ENCODE measurements at places on chromosomes 4 and X.

GRCh38 chrX:114127411-114128025, 456.4 kb upstream of the HTR2C start:
- no peak for DNase-seq

DNA sequence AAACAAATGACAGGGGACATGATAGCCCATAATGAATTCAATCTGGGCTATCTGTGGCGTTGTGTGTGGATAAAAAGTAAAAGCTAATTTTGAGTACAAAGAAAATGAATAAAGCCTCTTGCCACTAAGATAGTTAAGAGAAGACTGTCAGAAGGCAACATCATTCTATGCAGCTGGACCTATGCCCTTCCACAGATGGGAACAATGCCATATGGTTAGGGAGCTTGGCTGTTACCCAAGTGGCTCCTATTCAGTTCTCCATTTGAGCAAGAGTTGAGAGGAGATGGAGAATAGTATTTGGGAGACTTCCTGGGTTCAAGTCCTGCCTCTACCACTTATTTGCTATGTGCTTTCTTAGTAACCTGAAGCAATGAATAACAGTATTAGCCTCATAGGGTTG, 107.7 kb downstream of the ANXA3 start:
- DNase-seq = no peak

DNA sequence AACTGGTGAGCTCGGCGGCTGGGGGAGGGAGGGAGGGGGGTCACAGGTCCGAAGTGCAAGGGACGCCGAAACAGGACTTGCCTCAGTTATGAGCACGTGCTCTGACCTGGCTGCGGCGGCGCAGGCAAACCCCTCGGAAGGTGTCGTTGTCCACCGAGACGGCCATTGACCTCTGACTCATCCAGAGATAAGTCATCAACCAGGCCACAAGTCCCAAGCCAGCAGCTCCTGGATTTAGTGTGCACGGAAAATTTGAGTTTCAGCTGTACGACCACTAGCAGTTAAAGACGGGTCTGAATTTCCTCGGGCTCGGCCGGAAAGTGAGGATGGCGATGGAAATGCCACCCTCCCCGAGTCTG, 674 bp downstream of the SH3D19 start:
- no peak for DNase-seq

- DNase-seq = no peak
These were observed 3.4 kb downstream of the SLC38A5 start for GRCh38 chrX:48466696-48467095.

GRCh38 chrX:153908219-153908860, 3.9 kb downstream of the AVPR2 start:
- DNase-seq = no peak

DNA sequence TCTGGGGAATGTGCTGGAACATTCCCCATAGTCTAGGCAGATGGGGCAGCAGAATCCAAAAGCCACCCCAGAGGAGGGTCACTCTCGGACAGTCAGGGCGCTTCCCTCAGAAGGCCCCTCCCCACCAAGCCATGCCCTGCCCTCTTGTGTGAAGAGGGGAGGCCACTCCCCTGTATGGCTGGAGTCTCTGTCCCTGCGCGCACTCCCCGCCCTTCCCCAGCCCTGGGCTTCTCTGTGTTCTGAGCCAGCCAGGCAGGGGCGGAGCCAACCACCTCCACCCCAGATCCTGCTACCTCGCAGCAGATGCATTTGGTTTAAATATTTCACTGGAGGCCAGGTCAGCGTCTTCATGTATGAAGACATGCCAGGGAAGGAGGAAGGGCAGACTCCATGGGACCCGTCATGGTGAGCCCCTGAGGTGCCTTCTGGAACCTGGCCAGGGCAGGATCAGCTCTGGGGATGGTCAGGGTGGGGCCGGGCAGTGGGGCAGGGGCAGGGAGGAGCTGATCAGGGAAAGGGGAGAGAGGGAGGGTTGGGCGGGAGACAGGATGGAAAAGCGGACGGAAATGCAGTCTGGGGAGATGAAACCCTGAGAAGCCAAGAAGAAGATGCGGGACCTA, 107.3 kb downstream of the ADRA2C start:
- no peak for DNase-seq

GRCh38 chr4:121155893-121156292, 8.2 kb downstream of the TNIP3 start:
- DNase-seq = no peak

GRCh38 chr4:153366486-153366885, 22.0 kb downstream of the MND1 start:
- DNase-seq = no peak

- no peak for DNase-seq
These were observed 135.8 kb upstream of the DGKK start for GRCh38 chrX:50606300-50606950.

DNA sequence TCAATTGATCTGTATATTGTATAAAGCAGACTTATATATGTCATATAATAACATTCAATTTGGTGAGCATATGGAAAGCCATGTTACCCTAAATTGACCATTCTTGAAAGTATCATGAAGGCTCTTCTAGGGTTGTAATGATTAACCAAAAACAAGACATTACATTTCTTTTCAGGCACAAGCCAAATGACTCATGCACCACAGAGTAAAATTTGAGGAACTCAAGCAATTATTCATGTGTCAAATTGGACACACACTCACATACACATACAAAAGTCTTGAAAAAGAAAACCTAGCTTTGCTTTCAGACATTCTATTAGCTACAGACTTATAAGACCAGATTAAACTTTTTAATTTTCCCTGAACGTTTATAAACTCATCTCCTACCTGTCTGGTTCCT, 146.5 kb upstream of the PCDH18 start:
- DNase-seq = no peak

GRCh38 chr4:175833574-175834311, 21.7 kb upstream of the GPM6A start:
- DNase-seq = no peak

GRCh38 chrX:35046660-35047296, 104.2 kb downstream of the FAM47B start:
- no peak for DNase-seq

GRCh38 chrX:24988314-24988713, 27.5 kb downstream of the ARX start:
- no peak for DNase-seq

GRCh38 chr4:10898072-10898471, 213.5 kb upstream of the CLNK start:
- DNase-seq = no peak

- DNase-seq = no peak
These were observed 848 bp downstream of the ACSL4 start for GRCh38 chrX:109732017-109732801.

DNA sequence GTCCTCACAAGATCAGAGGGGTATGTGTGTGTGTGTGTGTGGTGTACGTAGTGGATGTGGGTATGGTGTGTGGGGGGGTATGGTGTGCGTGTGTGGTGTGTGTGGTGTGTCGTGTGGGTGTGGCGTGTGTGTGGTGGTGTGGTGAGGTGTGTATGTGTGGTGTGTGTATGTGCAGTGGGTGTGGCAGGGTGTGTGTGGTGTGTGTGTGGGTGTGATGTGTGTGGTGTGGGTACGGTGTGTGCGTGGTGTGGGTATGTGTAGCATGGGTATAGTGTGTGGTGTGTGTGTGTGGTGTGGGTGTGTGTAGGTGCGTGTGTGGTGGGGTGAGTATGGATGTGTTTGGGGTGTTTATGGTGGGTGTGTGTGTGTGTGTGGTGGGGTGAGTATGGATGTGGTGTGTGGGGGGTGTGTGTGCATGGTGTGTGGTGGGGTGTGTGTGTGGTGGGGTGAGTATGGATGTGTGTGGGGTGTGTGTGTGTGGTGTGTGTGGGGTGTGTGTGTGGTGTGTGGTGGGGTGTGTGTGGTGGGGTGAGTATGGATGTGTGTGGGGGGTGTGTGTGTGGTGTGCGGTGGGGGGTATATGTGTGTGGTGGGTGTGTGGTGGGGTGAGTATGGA, 182.0 kb downstream of the PALLD start:
- DNase-seq = no peak

DNA sequence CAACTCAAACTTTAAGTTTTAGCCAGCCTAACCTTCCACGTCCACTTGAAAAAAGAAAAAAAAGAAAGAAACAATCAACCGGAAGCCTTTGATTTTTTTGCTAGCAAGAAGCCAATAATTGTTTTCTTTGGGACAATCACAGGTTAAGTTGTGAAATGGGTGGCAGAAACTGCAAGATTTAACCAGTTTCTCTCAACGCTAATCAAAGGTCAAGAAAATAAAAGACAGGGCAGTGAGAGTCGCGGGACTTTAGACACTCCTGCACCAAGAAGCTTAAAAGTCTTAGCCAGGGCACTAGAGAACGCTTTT, 1.0 kb downstream of the ACSL1 start:
- DNase-seq = no peak

DNA sequence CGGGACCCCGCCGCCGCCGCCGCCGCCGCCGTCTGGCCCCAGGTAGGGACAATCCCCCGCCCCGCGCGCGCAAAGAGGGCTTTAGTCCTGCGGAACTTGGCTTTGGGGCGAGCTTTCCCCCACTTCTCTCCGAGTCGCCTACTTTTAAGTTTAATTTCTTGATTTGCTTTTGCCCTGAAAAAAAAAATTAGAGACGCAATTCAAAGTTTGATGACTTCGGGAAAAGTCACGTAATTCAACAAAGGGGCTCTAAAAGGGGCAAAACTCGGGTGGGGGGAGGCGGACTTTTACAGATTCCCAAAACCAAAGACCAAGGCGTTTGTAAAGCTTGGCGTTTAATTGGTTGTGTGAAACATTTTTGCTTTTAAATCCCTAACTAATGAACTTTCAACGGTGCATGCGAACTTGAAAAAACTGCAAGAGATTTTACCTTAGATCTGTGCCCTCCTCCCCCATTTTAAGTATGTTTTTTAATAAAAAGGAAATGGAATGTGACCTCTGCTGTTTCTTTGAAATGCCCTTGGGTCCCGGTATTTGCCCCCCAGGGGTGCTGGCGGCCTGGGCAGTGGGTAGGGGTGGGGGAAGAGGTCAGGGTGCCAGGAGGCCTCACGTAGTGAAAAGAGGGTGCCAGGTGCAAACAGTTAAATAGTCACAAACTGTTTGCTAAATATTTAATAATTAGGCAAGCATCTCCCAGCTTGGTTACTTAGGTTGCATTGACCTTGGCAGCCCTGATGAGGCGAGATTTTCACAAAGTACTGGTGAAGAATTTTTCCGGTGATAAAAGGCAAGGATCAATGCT, 209.7 kb downstream of the NWD2 start:
- DNase-seq = no peak

GRCh38 chr4:140233791-140234696, 80.1 kb upstream of the MAML3 start:
- DNase-seq = no peak

Measured in stimulated activated CD8-positive, alpha-beta memory T cell treated with anti-CD3 and anti-CD28 coated beads, Interleukin-4, amount 100 ng/mL, for 1 hour (primary cell).